ENCODE measurements at places on chromosomes 11 and 22. TPM values are rescaled to one million over a fixed set of nuclear protein-coding genes. Genes with fewer than 3 reads are reported as not detected.

The C11orf71 gene
- polyA plus RNA-seq: 4.4 TPM

The TSSK2 gene
- polyA plus RNA-seq: not detected

The TTC36 gene
- polyA plus RNA-seq: not detected

The CRYAB gene
- 25.3 TPM for polyA plus RNA-seq

The LRRC75B gene
- 7.1 TPM for polyA plus RNA-seq

The IRAG1 gene
- polyA plus RNA-seq: 0.03 TPM

The CDCA5 gene
- polyA plus RNA-seq: 46.0 TPM

The SLC25A18 gene
- 0.04 TPM for polyA plus RNA-seq

The EP300 gene
- 19.5 TPM for polyA plus RNA-seq

The TRIM6 gene
- polyA plus RNA-seq: 22.9 TPM

The NRGN gene
- 3.5 TPM for polyA plus RNA-seq

The SAA4 gene
- not detected for polyA plus RNA-seq

The NPAS4 gene
- polyA plus RNA-seq: not detected

The MMP1 gene
- polyA plus RNA-seq: not detected

The ACRV1 gene
- 0.13 TPM for polyA plus RNA-seq
